ENCODE measurements at places on chromosomes 11 and 22. TPM values are rescaled to one million over a fixed set of nuclear protein-coding genes. Genes with fewer than 3 reads are reported as not detected.

DNA sequence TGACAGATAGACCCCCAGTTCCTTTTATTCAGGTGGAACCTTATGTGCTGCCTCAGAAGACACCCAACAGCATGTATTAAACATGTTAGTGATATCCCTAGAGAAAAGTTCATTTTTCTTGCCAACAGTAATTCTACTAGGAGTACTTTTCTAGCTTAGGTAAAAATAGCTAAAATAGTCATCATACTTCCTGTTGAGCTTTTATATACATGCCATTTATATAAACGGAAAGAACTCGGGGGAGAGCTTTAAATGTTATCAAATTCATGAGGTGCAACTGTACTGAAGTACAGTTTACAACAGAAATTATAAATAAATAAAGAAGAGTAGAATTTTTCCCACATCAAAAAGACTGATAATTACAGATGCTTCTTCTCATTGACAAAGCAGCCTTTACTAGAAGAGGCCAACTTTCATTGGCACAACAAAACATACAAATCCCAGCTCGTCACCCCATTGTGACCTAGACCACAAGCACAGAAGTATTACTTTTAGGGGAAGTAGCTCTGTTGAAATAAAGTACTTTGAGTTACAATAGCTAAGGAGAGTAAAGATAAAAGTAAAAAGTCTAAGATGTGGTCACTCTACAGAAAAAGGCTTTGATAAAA, 59.1 kb upstream of the POU2AF2 start:
- no peak for DNase-seq

- peak; percentile 23 for DNase-seq
These were observed 297.1 kb downstream of the ETS1 start for GRCh38 chr11:128290106-128290840.

- no peak for DNase-seq
These were observed 46.4 kb downstream of the SYT13 start for GRCh38 chr11:45239733-45240132.

- DNase-seq, result no peak
These were observed 222.0 kb downstream of the TMEM135 start for GRCh38 chr11:87259736-87260135.

The OVOL1 gene
- 12.4 TPM for total RNA-seq

The TEX12 gene
- total RNA-seq, result not detected

The PLEKHB1 gene
- 117 TPM for total RNA-seq

DNA sequence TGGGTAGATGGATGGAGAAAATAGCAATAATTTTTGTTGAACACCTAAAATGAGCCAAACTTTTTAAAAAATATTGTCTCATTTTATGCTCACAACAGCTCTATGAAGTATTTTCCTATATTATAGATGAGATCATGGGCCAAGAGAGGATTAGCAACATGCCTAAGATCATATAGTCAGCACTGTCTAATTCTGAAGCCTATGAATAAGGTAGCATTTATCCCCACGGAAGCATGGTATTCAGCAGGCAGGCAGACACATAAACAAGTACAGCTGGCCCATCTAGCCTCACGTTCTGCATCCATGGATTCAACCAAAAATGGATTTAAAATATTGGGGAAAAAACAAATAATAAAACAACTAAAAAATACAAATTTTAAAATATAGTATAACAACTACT, 21.9 kb upstream of the RAB30 start:
- DNase-seq, result no peak

GRCh38 chr11:74672956-74673692, 58.1 kb downstream of the CHRDL2 start:
- no peak for DNase-seq

The RBMXL2 gene
- total RNA-seq, result not detected

The C11orf42 gene
- not detected for total RNA-seq

DNA sequence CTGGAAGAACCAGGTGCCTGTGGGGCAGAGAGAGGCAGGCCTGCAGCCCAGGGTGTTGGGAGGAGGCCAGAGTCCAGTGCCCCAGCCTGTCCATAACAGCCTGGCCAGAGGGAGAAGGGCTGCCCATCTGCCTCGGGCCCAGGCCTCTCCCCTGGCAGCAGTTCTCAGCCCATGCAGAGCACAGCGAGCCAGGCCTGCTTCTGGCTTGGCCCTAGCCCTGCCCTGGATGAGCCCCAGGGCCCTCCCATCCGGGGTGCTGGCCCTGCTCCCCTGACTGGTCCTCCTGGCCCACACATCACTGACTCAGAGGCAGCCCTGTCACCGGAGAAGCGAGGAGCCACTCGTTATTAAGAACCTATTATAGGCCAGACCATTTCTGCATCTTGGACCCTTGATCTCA, 19.7 kb upstream of the MYRF start:
- DNase-seq, result no peak

The SAA1 gene
- not detected for total RNA-seq

The DEFB131B gene
- total RNA-seq, result not detected

GRCh38 chr22:44456661-44457412, 41.2 kb downstream of the RTL6 start:
- DNase-seq, result no peak

DNA sequence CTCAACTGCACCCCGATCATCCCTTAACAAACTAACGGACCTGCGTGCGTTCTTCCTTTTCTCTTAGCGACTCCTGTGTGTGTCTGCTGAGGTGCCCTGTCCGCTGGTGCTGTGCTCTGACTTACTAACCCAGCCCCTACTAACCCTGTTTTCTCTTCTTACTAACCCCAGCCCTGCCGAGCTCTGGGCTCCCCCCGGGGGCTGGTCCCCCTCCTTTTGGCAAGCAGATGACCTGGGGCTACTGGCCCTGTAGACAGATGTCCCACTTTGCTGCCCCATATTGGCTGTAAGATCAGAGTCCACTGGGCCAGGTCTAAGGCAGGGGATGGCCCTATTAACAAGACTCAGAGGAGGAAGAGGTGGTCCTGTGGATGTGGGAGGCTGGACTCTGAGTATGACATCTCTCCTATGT, 14.7 kb downstream of the MIAT start:
- no peak for DNase-seq

DNA sequence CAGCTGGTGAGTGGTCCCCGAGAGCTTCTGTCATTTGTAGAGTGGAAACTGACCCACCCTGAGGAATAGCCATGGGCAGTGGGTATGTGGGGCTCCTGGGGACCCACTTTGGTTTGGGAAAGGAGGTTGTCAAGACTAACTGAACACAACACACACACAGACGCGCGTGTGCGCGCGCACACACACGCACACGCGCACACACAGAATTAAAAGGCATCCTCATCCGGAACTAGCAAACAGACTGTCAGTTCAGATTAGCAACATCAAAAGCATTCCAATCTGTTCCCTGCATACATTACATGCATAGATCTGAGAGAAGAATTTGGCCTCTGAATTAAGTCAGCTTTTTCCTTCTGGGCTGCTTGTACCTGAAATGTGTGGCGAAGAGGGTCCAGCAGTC, 284.7 kb downstream of the ST3GAL4 start:
- no peak for DNase-seq

DNA sequence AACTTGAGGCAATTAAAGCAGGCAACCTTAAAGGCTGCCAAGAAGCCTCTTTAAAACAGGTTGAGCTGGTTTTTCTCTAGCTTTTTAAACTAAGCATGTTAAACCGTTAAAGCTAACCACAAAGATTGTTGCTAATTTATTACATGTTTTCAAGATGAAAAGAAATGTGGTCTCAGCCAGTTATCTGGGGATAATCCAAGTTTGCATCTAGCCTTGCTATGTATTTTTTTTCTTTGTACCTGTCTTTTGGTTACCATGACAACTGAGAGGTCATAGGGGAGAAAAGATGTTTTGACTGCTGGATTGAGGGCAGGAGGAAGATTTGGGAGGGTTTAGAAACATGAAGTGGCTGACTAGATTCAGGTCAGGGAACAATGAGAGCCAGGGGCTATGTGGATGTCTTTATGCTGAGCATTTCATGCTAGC, 19.2 kb upstream of the PGM2L1 start:
- no peak for DNase-seq

The CNGA4 gene
- total RNA-seq, result 2.0 TPM

GRCh38 chr11:75813622-75814039, 1.4 kb upstream of the UVRAG start:
- DNase-seq, result no peak

- no peak for DNase-seq
These were observed 252.0 kb downstream of the BRD1 start for GRCh38 chr22:49575703-49576081.

DNA sequence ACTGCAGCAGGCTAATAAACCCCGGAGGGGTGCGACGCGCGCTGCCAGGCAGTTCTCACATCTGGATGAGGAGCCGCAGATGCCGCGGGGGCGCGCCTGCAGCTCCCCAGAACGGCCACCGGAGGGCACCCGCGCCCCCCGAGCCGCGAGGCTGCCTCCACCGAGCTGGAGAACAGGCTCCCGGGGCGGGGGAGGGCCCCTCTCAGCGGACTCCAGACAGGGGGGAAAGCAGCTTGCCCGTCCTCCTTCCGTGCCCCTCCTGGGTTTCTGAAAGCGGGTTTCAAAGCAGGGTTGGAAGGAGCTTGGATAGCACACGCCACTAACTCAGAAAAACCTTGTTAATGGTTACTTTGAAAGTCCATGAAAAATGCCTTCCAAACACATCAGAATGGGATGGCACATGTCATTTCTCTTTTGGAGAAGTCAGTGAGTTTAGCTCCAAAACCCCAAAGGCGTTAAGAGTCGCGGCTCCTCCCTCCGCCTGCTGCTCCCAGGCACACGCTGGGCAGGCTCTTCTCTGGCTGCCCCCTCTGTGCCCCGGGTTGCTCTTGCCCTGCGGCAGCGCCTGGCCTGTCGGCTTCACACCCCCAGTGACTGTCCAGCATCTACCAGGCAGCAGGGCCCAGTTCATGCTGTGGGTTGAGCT, 317.8 kb downstream of the NTM start:
- DNase-seq, result peak; percentile 66

The NPAS4 gene
- total RNA-seq, result not detected

The MS4A4A gene
- total RNA-seq, result not detected

GRCh38 chr11:94539420-94539819, 4.3 kb upstream of the FUT4 start:
- no peak for DNase-seq

DNA sequence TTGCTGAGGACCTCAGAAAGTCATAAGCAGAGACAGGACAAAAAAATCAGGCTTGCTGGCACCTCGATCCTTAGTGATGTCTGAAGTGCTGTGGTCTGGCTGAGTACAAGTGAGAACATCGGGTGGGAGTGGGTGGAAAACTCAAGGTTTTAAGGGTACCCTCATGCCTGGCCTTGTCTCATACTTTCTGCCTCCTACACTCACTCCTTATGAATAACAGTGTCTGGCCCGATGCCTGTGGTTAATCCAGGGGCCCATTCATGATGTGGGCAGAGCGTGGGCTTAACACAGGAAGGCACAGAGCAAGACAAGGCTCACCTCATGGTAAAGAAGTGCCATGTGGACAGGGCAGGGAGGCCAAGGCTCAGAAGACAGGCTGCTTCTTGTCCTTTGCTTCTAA, 11.0 kb upstream of the UCP3 start:
- no peak for DNase-seq

DNA sequence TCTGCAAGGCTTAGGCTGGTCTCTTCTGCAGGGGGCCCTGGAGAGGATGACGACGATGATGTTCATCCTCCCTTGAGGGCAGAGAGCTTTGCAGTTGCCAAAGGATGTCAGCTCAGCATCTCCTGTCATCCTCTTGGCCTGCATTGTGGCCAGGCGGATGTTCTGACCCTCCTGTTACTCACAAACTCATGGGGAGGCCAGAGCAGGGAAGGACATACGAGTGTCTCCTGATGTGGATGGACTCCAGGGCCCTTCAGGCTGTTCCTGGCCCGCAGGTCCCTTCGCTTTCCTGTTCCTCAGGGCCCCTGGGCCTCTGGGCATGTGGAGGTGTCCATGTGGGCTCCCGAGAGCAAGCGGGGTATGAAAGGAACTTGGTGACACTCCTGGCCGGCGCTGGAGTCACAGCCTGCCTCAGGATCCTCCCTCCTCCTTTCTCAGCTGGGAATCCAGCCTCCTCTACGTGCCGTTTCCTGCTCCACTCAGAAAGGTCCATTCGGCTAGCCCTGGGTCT, 8.5 kb downstream of the ADORA2A start:
- no peak for DNase-seq

The MS4A2 gene
- total RNA-seq, result not detected

- no peak for DNase-seq
These were observed 3.6 kb downstream of the CLCF1 start for GRCh38 chr11:67369801-67370284.

- no peak for DNase-seq
These were observed 35.6 kb downstream of the SERPINH1 start for GRCh38 chr11:75597636-75598035.

The MN1 gene
- 5.5 TPM for total RNA-seq

DNA sequence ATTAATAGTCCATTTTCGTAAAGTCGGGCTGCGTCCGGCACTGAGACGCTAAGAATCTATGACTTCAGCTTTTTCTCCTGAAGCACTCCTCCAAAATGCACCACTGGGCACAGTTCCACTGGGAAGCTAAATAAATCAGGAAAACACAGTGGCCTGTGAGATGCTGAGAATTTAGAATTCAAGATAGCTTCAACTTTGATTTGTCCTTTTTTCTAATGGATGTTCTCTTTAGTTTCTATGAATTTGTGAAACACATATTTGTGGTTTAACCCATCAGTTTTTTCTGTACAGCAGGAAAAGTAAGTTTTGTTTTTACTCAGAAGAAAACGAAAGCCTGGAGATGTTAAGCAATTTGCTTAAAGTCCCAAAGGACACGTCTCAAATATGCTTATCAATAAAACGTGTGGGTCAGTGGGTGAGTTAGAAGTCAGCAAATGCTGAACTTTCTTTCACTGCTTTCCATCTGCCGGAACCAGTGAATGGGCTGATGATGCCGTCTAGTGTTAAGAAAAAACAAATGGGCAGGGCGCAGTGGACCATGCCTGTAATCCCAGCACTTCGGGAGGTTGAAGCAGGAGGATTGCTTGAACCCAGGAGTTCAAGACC, 40.7 kb upstream of the CLMP start:
- no peak for DNase-seq

GRCh38 chr11:76203937-76204336, 2.4 kb downstream of the WNT11 start:
- DNase-seq, result no peak

The SLC5A12 gene
- total RNA-seq, result 3.9 TPM

- DNase-seq, result no peak
These were observed 76.2 kb upstream of the VPREB1 start for GRCh38 chr22:22168190-22168940.

GRCh38 chr11:120254788-120255518, 15.0 kb downstream of the POU2F3 start:
- DNase-seq, result no peak

DNA sequence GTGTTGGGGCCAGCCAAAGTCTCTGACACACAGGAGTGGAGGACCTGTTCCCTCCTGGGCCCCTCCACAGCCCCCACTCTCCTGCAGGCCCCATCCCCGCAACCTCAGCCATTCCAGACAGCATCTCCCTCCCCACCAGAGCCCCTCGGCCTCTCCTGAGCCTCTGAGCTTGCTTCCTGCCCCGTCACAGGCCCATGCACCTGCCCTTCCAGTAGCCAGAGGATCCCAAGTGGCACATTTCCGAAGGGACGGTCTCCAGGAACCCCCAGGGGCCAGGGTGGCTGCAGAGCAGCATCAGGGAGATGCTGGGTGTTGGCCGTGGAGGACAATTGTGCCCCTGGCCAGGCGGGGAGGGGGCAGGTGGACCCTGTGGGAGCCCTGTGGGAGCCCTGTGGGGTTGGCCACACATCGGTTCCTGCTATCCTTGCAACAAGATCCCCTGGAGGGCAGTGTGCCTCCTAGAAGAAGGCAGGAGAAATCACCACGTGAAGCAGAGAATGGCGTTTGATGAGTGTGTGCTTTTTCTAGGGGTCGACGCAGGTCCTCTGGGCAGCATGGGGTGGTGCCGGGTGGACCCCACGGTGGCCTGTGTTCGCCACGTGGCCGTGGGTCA, 45.3 kb upstream of the PPARA start:
- DNase-seq, result no peak

The NUDT8 gene
- 5.1 TPM for total RNA-seq
